ENCODE measurements at places on chromosomes 2 and 18.

- DNase-seq: peak; percentile 97
Measured at GRCh38 chr2:237223201-237223861, 137.6 kb downstream of the COPS8 start.

- no peak for DNase-seq
Measured at GRCh38 chr2:44570777-44571176, 209.0 kb downstream of the CAMKMT start.

GRCh38 chr2:55048508-55049042 lies 1.7 kb downstream of the RTN4 start:
- peak; percentile 46 for DNase-seq

GRCh38 chr2:50111067-50111466 lies 920.9 kb downstream of the NRXN1 start:
- DNase-seq: no peak

DNA sequence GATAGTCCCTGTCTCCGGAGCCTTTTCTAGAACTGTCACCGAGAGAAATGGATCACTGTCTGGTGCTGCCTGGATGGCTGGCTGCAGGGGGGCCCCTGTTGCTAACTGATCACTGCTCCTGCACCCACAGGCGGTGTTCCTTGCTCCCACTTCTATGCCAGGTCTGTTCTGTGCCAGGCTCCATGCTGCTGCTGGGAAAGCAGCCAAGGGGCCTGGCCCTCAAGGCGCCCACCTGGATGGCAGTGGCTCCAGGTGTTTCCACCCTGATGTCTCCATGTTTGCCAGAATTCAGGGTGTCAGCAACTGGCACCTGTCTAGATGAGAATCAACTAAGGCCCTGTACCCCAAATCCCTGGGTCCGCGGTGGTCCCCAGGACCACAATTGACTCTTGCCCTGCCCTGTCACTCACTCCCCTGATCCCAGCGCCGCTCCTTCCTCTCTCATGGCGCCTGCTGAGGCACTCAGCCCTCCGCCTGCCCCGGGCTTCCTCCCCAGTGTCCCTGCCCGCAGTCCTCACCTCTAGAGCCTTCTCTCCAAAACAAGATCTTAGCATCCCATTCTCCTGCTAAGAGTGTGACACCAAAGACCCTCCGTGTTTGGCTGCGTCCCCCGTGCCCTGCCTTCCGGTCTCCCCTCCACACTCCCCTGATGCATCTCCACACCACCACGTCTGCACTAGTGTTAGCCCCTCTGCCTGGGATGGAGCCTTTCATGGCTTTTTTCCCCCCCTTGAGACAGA lies 72.5 kb upstream of the OTOF start:
- DNase-seq: no peak

All from iris pigment epithelial cell (primary cell).